ENCODE measurements at places on chromosomes 1 and 21.

- no peak for DNase-seq
Observed at GRCh38 chr1:152112101-152112884, 3.0 kb downstream of the TCHH start.

- DNase-seq: no peak
Observed at GRCh38 chr1:53011175-53011574, 50.8 kb upstream of the PODN start.

DNA sequence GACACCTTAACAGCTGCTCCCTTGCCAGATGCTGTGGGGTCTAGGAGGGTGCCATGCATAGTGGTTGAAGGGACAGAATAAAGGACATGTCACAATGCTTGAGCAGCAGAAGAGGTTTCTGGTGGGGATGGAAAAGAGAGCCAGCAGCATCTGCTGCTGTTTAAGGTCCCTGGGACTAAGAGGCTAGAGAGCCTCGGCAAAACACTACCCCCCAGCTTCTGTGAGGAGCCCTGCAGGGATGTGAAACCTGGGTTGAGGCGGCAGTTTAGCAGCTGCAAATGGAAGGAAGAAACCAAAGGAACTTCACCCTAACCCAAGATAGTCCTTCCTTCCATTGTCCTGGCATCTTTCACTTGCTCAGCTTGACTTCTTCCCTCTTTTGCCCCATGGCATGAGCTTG lies 39.4 kb downstream of the PLXNA2 start:
- DNase-seq: no peak

- DNase-seq: no peak
Observed at GRCh38 chr1:201214461-201214860, 23.8 kb downstream of the IGFN1 start.

DNA sequence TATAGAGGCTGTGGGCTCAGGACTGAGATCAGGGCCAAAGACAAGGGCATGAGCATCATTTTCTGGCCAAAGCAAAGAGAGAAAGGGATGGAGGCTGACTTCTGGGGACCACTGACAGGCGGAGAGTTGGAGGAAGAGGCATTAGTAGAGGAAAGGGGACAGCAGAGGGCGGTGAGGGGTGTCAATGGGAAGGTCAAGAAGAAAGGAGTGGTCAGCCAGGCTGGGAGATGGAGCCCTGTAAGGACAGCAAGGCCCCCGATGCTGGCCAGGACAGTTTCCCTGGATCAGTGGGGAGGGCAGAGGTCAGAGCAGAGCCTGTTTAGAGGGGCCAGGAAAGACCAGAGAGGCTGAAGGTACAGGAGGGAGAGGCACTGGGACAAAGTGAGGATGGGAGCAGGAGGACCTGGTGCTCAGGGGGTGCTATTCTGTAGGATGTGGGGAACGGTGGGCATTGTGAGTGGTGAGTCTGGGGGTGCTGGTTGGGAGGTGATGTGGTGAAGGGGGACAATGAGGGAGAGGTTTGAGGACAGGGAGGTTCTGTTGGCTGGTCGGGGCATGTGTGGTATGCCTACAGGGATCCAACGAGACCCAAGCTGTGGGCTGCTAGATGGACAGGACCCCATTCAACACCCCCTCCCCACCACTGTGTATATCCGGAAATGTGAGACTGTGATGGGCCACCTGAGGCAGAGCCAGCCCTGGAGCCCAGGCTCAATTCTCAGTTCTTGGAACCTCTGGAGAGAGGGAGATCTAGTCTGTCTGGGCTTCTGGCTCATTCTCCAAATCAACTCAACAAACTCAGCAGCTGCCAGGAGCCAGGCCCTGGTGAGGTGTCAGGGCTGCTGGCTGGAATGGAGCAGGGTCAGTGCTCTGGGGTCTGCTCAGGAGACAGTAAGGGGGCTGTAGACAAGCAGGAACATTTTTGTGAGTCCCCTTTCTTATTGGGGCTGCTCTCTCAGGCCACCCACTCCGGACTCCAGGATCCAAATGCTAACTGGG lies 1.4 kb upstream of the FAM151A start:
- DNase-seq: no peak

DNA sequence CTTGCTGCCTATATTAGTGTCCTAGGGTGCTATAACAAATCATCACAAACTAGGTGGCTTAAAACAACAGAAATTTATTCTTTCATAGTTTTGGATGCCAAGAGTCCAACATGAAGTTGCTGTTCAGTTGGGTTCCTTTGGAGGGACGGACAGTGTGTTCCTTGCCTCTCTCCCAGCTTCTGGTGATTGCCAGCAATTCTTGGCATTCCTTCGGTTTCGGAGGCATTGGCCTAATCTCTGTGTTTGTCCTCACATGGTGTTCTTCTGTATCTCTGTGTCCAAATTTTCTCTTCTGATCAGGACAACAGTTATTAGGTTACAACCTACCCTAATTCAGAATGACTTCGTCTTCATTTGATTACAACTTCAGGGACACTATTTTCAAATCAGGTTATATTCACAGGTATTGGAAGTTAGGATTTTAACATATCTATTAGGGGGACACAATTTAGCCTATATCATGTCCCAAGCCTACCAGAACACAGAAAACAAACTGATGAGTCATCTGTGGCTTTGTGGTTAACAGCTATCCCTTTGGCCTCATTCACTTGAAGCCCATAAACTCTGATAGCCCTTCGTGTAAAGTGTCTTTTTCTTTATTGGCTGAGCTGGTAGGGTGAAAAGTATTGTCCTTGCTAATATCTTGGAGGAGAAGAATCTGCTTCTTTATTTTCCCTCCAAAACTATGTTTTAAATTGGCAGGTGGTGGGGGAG lies 83.2 kb upstream of the PAPPA2 start:
- no peak for DNase-seq

- DNase-seq: no peak
Observed at GRCh38 chr1:111565968-111566367, 53.6 kb upstream of the RAP1A start.

DNA sequence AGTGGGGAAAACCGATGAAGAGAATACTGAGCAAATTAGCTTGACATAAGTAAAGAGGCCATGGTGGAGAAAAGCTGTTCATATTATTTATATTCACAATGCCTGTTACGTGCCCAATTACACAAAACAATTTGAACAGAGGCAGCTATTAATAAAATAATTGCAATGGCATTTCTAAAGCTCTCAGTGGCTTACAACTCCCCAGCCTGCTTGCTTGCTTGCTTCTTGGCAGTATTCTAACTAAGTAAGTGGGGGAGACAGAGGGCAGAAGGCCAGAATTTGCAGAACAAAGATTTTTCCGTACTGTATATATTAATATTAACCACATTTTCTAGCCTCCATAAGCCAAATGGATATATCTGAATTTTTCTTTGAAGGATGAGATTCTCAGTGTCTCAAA lies 12.9 kb downstream of the PTPN14 start:
- no peak for DNase-seq

- DNase-seq: peak; percentile 26
Observed at GRCh38 chr1:226674892-226675714, 64.0 kb downstream of the ITPKB start.

DNA sequence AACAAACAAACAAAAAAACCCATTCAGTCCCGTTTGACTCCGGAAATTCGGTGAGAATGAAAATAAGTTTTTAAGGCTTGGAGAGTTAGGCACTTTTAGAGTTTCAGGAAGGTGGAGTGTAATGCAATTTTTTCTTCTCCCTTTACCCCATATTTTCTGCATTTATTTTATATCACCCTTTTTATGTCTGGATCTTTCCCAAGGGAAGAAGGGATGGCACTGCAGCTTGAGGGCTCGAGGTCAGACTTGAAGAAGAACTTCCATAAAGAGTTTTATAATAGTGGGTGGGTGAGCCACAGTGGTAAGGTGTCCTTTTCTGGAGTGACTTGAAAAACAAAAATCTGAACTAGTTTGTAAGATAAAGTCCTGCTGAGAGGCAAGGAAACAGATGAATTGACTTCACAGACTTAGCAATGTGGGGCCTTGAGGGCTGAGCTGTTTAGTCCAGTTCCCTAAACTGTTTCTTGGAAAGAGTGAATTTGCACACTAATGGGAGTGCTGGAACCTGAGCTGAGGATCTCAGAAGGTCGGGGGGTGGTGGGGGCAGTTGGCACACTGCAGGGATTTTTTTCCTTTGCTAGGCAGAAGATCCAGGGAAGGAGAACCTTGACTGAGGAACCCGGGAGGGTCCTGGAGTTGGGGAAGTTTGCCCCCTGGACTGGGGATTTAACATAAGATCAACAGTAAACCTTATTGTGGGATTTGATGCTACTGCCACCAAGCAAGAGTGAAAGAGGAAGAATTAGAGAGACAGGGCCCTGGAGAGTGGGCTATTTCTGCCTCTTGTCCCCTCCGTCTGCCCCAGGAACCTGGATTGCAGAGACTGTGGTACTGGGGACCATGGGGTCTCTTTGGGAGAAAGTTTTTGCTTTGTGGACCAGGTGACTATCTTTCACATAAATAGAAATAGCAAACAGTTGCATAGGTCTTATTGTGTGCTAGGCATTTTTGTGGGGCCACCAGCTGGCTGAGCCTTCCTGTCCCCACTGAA lies 1.8 kb upstream of the MEX3A start:
- no peak for DNase-seq

DNA sequence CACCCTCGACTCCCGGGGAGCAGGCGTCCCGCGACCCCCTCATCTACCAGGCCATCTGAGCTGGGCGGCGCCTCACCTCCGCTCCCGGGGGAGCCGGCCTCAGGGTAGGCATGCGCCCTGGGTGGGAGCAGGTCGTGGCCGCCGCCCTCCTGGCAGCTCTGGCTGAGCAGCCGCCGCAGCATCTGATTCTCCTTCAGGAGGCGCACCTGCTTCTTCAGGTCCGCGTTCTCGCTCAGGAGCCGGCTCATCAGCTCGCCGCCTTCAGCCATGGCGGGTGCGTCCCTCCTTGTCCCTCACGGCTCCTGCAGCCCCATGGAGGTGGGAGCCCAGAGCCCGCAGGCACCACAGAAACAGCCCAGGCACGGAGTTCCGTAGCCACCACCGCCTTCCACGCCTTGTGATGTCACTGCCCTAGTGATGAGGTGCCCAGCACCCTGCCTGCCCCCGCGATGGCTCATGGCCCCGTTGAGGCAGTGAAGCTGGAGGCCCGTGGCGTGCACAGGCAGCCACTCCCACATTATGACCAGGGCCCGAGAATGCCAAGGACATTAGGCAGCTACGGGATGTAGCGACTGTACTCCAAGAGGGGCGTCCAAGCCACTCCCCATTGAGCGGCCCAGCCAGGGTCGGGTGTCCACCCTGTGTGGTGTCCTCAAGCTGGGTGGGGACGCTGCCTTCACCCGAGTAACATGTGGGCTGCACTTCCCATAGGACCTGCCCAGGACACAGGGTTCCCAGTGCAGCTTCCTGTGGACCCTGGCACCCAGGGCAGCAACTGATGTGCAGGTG lies 1.5 kb downstream of the SPATC1L start:
- no peak for DNase-seq

GRCh38 chr1:82284213-82284612 lies 483.5 kb downstream of the ADGRL2 start:
- DNase-seq: no peak

DNA sequence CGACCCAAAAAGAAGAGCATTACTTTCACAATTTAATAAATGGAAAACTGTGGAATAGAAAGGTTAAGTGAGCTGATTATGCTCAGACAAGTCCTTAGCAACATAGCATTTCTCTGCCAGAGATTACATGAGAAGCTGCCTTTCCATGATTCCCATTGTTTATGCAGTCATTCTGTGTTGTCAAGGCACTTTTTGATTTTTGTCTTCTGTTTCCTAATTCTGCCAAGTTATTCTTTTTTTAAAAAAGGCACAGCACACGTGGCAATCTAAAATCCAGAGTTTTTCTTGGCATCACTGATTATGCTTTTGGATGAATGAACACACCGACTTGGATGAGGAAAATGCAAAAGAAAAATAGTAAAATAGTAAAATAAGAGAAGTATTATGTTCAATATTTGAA lies 185.0 kb downstream of the RGS7 start:
- DNase-seq: no peak

- DNase-seq: no peak
Observed at GRCh38 chr1:151534662-151535278, 5.3 kb upstream of the TUFT1 start.

GRCh38 chr1:44826375-44827196 lies 16.5 kb downstream of the PTCH2 start:
- no peak for DNase-seq

GRCh38 chr1:211487672-211488208 lies 4.2 kb downstream of the RD3 start:
- DNase-seq: no peak

- no peak for DNase-seq
Observed at GRCh38 chr1:154735804-154736168, 127.8 kb upstream of the ADAR start.

DNA sequence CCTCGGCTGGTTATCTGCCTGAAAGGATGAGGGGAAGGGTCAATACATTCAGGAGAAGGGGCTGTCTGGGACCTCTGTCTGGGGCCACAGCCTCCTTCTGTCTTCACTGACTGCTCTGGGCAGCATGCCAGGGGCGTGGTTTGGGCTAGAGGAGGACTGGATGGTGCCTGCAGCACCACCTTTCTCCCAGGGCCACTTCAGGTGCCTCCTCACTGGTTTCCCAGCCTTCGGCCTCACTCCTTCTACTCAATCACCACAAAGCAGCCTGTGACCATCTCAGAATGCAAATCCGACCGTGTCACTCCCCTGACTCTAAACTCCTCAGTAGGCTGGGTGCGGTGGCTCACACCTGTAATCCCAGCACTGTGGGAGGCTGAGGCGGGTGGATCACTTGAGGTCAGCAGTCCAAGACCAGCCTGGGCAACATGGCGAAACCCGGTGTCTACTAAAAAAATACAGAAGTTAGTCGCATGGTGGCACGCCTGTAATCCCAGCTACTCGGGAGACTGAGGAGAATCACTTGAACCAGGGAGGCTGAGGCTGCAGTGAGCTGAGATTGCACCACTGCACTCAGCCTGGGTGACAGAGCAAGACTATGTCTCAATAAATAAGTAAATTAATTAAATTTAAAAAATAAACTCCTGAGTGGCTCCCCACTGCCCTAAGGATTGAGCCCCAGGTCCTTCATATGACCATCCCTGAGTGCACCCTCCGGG lies 50.1 kb upstream of the ECE1 start:
- no peak for DNase-seq

DNA sequence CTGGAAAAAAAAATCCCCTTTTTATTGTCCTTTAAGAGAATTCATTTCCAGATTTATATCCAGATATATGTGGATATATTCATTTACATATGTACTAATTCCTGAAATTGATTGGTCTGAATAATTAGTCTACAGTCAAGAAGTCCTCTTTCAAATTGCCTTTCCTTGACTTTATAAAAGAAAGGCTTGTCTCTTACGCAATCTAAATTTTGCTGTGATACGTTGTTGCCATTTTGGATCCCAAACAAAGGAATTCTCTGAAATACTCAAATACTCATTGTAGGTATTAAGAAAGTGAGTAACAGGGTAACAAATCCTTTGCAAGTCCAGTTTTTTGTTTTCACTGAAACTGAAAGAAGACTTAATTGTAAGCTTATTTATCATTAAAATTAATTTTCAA lies 136.9 kb upstream of the KIAA1614 start:
- DNase-seq: no peak
